Vagina (tissue), 2 donors: ENCODE measurements at places on chromosomes 1 and 21.

DNA sequence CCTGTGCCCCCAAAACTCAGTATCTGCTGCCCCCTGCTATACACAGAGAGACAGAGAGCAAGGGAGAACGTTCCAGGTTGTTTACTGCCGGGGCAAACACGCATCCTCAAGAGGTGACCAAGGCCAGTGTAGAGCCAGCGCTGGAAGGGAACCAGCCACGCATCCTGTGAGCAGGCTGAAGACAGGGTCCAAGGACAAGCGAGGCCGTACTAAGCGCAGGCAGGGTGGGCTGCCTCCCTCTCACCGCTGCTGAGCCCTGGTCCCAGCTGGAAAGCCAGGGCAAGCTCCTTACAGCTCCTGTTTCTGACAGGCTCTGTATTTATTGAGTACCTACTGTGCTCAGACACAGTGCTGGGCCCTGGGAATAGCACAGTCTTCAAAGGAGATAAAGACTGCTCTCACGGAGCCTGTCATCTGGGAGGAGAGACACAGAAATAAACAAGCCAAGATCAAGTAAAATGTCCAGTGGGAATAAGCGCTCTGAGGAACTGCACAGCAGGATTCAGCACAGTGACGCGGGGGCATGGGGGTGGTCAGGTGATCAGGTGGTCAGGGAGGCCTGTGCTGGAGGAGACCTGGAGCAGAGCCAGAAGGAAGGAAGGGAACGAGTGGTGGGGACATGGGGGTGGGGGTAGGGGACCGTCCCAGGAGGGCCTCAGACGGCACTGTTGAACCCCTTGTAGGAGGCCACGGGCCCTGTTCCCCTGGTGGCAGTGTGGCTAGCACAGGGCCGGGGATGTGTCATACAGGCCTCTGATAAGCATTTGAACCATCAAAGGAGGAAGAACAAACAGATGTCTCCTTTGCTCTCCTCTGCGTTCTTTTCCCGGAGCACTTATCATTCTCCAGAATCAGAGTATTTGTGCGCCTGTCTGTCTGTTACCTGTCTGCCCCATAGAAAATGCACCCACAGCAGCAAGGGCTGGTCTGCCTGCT, 37.8 kb upstream of the EFHD2 start:
- no peak for DNase-seq

DNA sequence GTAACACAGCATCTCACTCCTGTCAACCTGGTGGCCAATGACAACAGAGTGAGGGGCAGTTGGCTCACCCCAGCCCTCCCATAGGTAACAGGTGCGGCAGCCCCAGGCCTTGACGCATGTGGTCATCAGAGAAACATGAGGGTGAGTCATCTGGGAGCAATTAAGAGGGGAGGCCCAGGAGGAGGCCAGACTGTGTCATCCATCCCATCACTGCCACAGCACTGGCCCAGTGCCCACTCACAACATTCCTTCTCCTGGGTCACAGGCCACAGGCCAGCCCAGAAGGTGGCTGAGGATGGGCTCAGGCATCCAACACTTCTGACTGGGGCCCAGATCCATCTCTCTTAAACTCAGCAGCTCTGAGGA, 17.1 kb downstream of the TEX35 start:
- no peak for DNase-seq

DNA sequence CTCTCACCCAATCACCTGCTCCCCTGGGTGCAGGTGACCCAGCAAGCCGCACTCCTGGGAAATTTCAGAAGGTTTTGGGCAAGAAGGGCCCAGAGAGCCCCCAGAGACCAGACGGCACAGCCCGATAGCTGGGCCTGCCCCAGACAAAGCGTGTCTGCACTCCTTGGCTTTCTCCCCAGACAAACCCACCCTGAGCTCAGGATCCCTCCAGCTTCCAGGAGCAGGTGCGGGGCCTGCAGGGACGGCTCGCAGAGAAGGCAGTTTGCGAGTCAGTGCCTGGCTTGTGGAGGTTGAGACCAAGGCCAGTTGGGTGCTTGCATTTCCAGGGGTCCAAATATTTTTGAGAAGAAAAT, 6.7 kb downstream of the PDE9A start:
- DNase-seq = no peak

- no peak for DNase-seq
Measured at GRCh38 chr1:154353460-154353904, 28.2 kb downstream of the ATP8B2 start.

- no peak for DNase-seq
Measured at GRCh38 chr1:229509576-229509975, 1.4 kb upstream of the NUP133 start.

- DNase-seq = no peak
Measured at GRCh38 chr1:239898062-239898730, 193.5 kb upstream of the FMN2 start.

- DNase-seq = no peak
Measured at GRCh38 chr1:150009604-150010392, 728 bp downstream of the OTUD7B start.

DNA sequence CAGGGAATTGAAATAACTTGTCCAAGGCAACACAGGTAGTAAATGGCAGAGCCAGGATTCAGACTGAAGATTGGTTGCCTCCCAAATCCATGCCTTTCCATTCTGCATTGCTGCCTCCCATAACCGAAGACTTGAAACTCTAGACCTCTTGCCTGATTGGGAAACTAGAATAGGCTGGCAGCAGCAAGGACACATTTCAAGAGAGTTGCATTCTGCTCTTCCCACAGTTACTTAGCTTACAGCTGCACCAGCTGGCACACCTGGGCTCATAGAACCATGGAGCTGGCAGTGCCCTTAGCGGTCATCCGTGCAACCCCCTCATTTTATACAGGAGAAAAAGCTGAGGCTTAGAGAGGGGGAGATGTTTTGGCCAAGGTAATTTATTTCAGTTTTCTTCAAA, 8.0 kb downstream of the TRNAU1AP start:
- no peak for DNase-seq
